D341Med (cell line): ENCODE measurements at places on chromosomes 4 and X.
A peak's percentile ranks its signal among the peaks of the same experiment; 100 is the strongest.

DNA sequence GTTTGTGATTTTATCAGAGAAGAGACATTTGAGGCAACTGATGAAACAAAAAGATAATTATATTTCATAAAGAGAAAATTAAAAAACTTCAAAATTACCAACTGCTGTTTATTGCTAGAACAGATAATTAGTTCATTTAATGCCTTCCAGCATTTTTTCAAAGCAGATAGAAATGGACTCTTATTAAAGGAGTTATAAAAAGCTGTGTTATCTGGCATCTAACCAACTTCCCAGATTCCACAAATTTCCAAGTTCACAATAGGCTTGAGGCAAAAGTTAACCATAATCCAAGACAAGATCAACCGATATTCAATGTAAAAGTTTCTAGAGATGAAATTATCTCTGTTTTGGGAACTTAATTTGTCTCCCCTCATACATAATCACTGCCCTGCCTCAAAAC is 152.4 kb downstream of the TSPAN5 start:
- DNase-seq = no peak

- DNase-seq = peak; percentile 67
Measured at GRCh38 chr4:140637836-140638235, 69.1 kb upstream of the UCP1 start.

- DNase-seq = no peak
Measured at GRCh38 chr4:163535657-163536056, 41.2 kb downstream of the TMA16 start.

GRCh38 chr4:188332265-188332664 is 193.0 kb downstream of the TRIML1 start:
- DNase-seq = no peak

- DNase-seq = no peak
Measured at GRCh38 chr4:125267630-125268029, 47.1 kb upstream of the FAT4 start.

- DNase-seq = no peak
Measured at GRCh38 chr4:55926610-55927009, 22.1 kb upstream of the CEP135 start.

- no peak for DNase-seq
Measured at GRCh38 chr4:64729561-64729960, 320.3 kb upstream of the TECRL start.

- no peak for DNase-seq
Measured at GRCh38 chr4:69910016-69910782, 20.7 kb upstream of the CSN1S1 start.

DNA sequence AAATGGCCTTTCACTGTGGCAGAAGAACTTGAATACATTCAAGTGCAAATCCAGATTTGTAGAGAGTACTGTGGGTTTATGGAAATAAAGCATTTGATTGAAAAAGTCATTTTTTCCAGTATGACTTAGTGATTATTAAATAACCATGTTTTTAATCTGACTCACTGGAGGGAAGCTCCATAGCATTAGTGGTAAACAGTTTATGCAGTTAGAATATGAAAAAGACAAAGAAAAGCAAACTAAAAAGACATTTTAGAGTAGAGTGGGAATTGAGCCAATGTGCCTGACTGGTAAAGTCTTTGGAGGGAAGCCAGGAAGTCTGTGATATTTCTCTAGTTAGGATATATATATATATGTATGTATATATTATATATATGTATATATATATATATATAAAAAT is 53.4 kb downstream of the FAT4 start:
- no peak for DNase-seq
